CD4-positive, alpha-beta memory T cell (primary cell): ENCODE measurements at places on chromosomes 11 and 22. TPM values are rescaled to one million over a fixed set of nuclear protein-coding genes. Genes with fewer than 3 reads are reported as not detected.

Gene HBE1
- not detected for polyA plus RNA-seq

Gene E2F8
- not detected for polyA plus RNA-seq

DNA sequence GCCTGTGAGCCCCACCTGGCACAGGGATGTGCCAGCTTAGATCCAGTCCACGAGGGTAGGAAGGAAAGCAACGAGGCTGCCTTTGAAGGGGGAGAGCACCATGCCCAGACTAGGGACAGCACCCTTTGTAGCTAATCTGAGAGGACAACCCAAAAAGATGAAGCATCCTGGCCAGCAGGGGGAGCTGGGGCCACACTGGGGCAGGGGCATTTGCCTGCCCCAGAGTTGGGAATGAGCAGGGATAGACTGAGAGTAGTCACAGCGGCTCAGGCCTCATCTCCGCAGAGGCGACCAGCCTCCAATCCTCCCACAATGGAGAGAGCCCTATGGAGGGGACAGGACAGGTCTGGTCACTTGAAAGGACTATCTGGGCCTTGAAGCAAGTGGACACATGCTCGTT is 16.4 kb downstream of the LMO1 start:
- DNase-seq = no peak

GRCh38 chr11:18641677-18642076 is 7.5 kb upstream of the SPTY2D1 start:
- no peak for DNase-seq

DNA sequence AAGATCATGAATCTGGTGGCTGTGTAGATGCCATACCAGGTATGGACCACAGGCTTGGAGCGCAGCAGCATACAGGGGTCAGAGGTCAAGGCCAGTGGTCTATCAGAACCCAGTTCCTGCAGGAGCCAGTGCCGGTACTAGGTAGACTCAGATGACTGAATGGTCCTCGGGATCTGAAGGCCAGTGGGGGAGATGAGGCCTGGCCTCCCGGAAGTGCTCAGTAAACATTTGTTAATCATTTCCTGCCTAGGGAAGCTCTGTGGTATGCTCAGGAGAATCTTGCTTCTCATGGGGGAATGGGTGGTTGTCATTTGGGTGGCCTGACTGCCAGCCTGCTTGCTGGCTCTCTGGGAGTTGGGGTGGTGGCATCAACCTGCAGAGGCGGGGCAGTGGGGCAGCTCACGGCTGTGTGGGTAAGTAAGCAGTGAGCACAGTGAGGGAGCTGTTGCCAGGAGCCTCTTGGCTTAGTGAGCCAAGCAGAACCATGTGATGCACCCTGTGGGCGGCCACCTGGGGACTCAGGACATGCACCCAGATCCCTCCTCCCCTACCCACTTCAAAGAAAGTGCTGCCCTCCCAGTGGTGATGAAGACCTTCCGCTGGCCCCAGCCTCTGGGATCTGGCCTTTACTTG is 33.0 kb downstream of the PTPRJ start:
- peak; percentile 47 for DNase-seq
